CD4-positive, alpha-beta memory T cell (primary cell): ENCODE measurements at places on chromosomes 2 and 18. TPM values are rescaled to one million over a fixed set of nuclear protein-coding genes. Genes with fewer than 3 reads are reported as not detected.

GRCh38 chr2:175832866-175833265 lies 169.2 kb downstream of the LNPK start:
- DNase-seq, result no peak
- H3K36me3 ChIP-seq, result no peaks in the 10 kb centered on the region
- no peaks in the 10 kb centered on the region for H3K4me1 ChIP-seq
- H3K27me3 ChIP-seq, result no peaks in the 10 kb centered on the region
- no peak overlapping the region for H3K4me3 ChIP-seq

DNA sequence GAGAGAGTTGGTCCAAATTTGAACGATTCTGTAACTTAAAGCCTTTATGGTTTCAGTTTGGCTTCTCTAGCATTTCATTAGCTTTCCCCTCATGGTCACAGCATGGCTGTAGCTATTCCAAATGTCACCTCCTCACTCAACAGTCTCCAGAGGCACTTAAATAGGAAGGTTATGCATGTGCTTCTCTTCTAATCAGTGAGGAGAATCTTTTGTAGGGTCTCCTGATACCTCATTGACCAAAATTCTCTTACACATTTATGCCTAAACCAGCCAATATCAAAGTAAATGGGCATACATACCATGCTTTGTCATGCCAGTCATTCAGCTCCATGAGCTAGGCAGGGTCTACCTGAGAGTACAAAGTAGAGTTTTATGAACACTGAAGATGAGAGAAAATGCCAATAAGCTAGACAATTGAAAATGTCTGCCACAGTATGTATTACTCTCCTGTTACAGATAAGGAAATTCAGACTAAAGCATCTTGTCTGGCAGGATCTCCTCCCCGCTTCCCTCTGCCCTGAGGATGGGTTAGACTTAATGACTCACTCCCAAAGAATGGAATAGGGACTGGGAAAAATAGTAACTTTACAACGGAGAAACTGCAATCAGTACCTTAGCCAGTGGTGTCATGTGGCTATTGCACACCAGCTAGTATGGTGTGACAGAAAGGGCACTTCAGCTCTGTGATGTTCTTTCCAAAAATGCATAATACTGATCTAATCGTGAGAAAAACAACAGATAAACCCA lies 15.4 kb downstream of the DSG2 start:
- no peak overlapping the region for H3K4me3 ChIP-seq
- H3K4me1 ChIP-seq, result no peaks in the 10 kb centered on the region
- H3K27ac ChIP-seq, result no peak overlapping the region
- no peak for DNase-seq
- no peaks in the 10 kb centered on the region for H3K36me3 ChIP-seq

GRCh38 chr2:213253162-213253561 lies 31.1 kb upstream of the SPAG16 start:
- no peak for DNase-seq
- no peaks in the 10 kb centered on the region for H3K27me3 ChIP-seq
- H3K27ac ChIP-seq, result no peak overlapping the region
- no peaks in the 10 kb centered on the region for H3K4me1 ChIP-seq
- no peak overlapping the region for H3K4me3 ChIP-seq

DNA sequence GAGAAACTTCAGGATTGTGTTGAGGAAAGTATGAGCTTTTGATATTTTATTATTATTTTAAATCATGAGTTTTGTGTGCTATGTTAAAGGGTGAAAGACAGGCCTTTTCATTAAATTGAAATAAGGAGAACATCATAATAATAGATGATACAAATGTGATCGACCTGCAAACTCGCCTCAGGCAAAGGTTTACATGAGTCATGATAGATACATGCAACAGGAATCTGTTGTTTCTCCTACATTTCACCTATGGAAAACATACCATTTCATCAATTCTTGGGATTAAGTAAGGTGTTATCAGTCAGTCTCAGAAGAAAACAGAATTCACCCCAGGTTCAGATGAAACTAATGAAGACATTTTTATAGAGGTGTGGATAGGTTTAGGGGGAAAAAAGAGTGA lies 1992.5 kb upstream of the PIK3C3 start:
- no peak overlapping the region for H3K4me3 ChIP-seq
- H3K36me3 ChIP-seq, result no peaks in the 10 kb centered on the region
- H3K4me1 ChIP-seq, result no peaks in the 10 kb centered on the region
- no peak for DNase-seq

DNA sequence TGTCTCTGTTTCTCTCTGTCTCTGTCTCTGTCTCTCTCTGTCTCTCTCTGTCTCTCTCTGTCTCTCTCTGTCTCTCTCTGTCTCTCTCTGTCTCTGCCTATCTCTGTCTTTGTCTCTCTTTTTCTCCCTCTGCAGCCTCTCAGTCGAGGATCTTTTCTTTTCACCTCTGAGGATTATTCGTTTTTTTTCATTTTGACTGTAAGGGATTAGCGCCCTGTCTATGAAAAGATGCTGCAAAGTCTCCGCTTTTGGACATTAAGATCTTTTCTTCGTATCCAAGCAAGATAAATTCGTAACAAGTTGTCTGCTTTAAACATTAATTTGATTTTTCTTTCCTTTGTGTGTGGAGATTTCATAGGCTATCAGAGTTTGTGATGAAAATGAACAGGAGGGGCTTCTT lies 191.2 kb upstream of the TPO start:
- H3K27me3 ChIP-seq, result no peaks in the 10 kb centered on the region
- H3K27ac ChIP-seq, result no peak overlapping the region
- DNase-seq, result no peak
- no peaks in the 10 kb centered on the region for H3K36me3 ChIP-seq
- no peaks in the 10 kb centered on the region for H3K4me1 ChIP-seq
- no peak overlapping the region for H3K4me3 ChIP-seq

DNA sequence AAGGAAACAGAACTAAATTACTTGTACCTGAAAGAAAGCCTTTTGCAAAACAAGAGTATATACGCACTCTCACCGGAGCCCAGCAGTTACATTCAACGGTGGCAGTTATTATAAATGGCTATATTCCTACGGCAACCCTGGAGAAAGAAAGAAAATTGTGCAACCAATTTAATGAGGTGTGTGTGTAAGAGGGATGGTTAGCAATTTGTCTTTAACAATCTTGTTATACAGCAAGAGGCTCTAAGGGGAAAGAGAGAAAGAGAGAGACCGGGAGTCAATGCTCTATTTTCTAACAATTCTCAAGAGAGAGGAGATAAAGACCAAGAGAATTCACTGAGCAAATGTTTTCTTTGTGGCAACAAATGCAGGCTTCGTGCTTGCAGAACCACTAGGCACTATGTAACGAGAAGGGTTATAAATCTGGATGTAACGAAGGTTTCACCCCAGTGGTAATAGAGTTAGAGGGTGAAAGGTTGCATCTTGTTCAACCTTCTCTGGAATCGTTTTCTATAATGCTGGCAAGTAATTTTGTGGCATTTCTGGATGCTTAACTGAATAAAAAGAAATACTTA lies 359.1 kb upstream of the SPRED2 start:
- no peak overlapping the region for H3K27ac ChIP-seq
- H3K4me1 ChIP-seq, result no peaks in the 10 kb centered on the region
- no peak overlapping the region for H3K4me3 ChIP-seq
- no peaks in the 10 kb centered on the region for H3K27me3 ChIP-seq

DNA sequence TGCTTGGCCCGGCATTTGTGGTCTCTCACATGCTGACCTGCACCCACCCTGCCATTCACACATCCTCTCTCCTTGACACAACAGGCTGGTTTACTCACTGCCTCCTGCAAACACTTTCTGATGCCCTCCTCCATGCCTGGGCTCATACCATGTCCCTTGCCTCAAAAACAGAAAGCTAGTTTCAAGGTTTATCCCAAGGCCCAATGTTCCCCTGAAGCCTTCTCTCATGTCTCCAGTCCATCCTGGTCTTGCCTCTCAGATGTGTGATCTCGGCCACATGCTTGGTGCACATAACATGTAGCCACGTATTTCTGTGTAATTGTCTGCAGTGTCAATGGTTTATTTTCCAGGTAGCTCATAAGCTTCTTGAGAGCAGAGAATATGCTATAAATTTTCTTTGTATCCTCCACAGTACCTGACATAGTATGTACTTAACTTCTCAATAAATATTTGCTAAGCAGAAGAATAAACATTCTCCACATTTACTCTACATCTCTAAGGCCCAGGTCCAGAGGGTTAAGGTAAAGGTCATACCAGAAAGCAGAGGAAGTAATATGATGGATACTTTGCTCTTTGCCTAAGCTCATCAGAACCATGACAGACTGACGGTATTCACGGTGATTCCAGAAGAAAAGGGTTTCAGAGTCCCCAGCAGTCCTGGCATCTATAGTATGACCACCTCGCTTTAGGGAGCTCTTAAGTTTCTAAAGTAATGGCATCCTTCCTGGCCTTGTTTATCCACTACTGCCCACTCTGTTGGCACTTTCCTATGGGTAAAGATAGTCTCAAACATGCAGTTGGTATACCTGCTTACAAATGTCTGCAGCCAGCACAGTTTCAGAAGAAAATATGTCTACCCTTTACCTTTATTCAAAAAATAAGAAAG lies 163.4 kb upstream of the ZFP36L2 start:
- no peak overlapping the region for H3K4me3 ChIP-seq
- DNase-seq, result no peak

- H3K27me3 ChIP-seq, result no peaks in the 10 kb centered on the region
- no peak for DNase-seq
- no peak overlapping the region for H3K4me3 ChIP-seq
- H3K36me3 ChIP-seq, result no peaks in the 10 kb centered on the region
- H3K4me1 ChIP-seq, result no peaks in the 10 kb centered on the region
Measured at GRCh38 chr2:106575955-106576354, 88.8 kb downstream of the CD8B2 start.

GRCh38 chr18:51537487-51537886 lies 340.0 kb upstream of the MEX3C start:
- H3K27me3 ChIP-seq, result no peaks in the 10 kb centered on the region
- no peak overlapping the region for H3K27ac ChIP-seq
- no peaks in the 10 kb centered on the region for H3K36me3 ChIP-seq
- H3K4me1 ChIP-seq, result no peaks in the 10 kb centered on the region
- H3K4me3 ChIP-seq, result no peak overlapping the region

The DUSP19 gene
- total RNA-seq, result 3.3 TPM

The STEAP3 gene
- 0.32 TPM for total RNA-seq
